NCI-H146 (cell line): ENCODE measurements at places on chromosomes 3 and 15.
A peak's percentile ranks its signal among the peaks of the same experiment; 100 is the strongest.

GRCh38 chr3:189652042-189652441, 20.9 kb downstream of the TP63 start:
- DNase-seq = no peak

- peak; percentile 12 for DNase-seq
Observed at GRCh38 chr15:40108061-40108854, 421 bp downstream of the BMF start.

DNA sequence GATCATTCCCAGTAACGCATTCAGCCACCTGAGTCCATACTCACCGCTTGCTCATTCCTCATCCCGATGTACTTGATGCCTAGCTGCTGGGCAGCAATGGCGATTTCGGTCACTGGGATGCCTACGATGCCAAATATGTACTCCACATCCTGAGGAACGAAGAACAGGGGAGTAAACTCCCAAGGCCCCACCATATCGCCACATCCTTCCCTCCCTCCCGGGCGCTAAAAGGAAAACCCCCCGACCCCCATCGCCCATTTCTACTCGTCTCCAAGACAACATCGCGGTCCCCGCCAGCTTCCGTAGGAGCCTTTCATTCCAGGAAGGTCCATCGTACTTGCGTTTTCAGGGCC, 347 bp downstream of the HACL1 start:
- DNase-seq = no peak

DNA sequence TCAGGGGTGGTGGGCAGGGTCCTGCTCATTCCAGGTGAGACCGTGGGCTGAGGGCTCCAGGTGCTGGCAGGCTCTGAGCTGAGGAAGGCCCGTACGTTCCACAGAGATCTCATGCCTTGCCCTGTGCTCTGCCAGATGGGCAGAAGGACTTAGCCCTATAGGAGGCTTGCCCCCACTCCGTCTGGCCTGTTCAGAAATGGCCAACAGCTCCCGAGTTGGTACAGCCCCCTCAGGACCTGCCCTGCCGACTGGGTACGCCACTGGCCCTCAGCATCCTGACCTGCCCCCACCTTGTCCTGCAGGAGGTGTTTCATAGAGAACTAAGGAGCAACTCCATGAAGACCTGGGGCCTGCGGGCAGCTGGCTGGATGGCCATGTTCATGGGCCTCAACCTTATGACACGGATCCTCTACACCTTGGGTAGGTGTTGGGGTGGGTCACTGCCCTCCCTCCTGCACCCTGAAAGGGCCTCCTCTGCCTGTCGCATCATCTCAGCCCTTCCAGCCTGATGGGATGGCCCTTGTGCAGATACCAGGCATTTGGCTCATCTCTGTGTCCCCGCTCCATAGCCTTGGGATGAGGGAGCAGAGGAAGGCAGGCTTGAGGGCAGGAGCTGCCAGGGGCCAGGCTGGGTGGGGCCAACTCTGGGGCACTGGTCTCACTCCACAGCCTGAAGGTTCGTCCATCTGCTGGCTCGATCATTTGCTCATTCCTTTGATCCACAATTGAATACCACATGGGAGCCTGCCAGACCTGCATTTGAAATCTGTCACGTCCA, 14.2 kb downstream of the TMEM43 start:
- DNase-seq = no peak

DNA sequence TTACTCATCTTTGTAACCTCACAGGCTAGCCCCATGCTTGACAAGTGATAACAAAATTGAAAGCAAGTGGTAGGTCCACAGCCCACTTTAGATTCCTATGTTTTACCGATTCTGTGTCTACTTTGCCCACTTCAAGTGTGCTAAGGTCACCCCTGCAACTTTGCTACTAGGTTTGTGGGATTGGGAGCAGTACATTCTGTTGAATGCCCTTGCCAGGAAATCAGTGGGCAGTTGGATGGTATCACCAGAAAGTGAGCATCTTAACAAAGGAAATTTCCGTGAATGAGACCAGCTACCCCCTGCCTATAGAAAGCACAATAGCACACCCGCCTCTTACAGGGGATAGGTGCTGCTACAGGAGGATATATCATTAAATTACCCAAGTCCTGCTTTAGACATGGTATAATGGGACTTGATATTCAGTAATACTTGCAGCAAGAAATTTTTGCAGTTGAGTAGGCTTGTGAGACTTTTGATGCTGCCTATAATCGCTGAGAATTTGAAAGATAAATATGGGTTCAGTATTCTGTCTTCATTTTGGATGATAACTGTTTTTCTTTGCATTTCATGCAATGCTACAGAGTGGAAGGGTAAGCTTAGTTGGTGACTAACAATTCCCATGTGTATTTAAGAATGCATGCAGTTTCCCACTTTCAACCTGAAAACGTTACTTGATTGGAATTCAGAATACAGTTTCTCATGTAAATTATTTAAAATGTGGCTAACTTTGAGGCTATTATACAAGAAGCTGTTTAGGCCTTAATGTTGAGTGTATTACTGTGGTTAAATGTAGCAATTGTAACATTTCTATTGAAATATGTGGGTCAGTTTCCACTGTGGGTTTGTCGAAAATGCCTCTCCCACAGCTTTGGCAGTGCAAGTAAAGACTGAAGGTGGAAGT, 9.5 kb downstream of the EBLN2 start:
- DNase-seq = no peak

- DNase-seq = peak; percentile 86
Observed at GRCh38 chr3:160454995-160455394, 5.4 kb upstream of the TRIM59 start.

DNA sequence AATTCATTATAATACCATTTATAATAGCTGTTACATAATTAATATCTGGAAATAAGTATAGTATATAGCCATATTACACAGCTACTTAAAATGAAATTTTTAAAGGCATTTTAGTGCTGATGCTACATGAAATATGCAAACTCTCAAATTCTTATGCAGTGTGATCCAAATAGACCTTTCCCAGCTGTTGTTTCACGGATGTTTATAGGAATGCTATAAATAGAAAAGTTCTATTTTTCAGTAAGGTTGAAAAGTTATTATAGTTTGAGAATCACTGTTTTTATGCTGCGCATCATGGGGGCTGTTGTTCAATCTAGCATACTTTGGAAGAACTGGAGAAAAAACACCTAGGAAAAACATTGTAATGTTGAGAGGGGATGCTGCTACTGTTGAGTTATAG, 147.7 kb upstream of the TRIM42 start:
- DNase-seq = no peak

GRCh38 chr15:100934726-100935125, 15.6 kb downstream of the LRRK1 start:
- no peak for DNase-seq
